ENCODE measurements at places on chromosomes 16 and 17. TPM values are rescaled to one million over a fixed set of nuclear protein-coding genes. Genes with fewer than 3 reads are reported as not detected.

Gene PPM1E
- 0.14 TPM for total RNA-seq

Gene BRIP1
- 11.5 TPM for total RNA-seq

Gene KCNJ16
- 0.05 TPM for total RNA-seq

Gene COL1A1
- 29.5 TPM for total RNA-seq

Gene RNU2-1
- total RNA-seq: not detected

Gene C1QL1
- 0.09 TPM for total RNA-seq

Gene KRTAP9-8
- total RNA-seq: not detected

Gene TMEM98
- total RNA-seq: 4.6 TPM

Gene ABCA6
- total RNA-seq: 5.5 TPM

Gene TAOK2
- 18.5 TPM for total RNA-seq

- H3K27ac ChIP-seq: no peak overlapping the region
- H3K4me3 ChIP-seq: no peak overlapping the region
- DNase-seq: no peak
- no peaks in the 10 kb centered on the region for H3K4me1 ChIP-seq
- no peaks in the 10 kb centered on the region for H3K27me3 ChIP-seq
Measured at GRCh38 chr16:10036956-10037355, 145.3 kb downstream of the GRIN2A start.

- H3K4me3 ChIP-seq: no peak overlapping the region
- no peaks in the 10 kb centered on the region for H3K27me3 ChIP-seq
- no peak for DNase-seq
- H3K27ac ChIP-seq: no peak overlapping the region
Measured at GRCh38 chr17:43864161-43864984, 17.4 kb downstream of the CD300LG start.

DNA sequence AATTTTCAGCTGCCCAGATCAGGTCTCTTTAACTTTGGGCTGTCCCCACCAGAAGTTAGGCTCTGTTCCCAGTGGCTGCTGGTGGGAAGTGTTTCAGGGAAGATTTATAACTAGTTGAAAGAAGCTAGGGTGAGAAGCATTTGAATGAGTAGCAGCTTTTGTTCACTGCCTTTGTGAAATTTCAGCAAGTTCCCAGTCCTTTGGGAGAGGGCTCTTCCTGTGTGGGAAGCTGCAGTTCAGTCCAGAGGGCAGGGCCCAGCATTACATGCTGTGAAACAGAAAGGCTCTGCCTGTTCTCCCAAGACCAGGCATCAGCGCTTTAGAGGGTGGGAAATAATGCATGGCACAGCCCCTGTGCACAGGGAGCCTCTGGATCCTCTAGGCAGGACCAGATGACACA is 17.8 kb downstream of the PROCA1 start:
- no peaks in the 10 kb centered on the region for H3K4me1 ChIP-seq
- no peak overlapping the region for H3K27ac ChIP-seq
- no peaks in the 10 kb centered on the region for H3K27me3 ChIP-seq
- no peak overlapping the region for H3K4me3 ChIP-seq
- no peak for DNase-seq
- H3K36me3 ChIP-seq: peaks cover 83% of the 10 kb centered on the region

DNA sequence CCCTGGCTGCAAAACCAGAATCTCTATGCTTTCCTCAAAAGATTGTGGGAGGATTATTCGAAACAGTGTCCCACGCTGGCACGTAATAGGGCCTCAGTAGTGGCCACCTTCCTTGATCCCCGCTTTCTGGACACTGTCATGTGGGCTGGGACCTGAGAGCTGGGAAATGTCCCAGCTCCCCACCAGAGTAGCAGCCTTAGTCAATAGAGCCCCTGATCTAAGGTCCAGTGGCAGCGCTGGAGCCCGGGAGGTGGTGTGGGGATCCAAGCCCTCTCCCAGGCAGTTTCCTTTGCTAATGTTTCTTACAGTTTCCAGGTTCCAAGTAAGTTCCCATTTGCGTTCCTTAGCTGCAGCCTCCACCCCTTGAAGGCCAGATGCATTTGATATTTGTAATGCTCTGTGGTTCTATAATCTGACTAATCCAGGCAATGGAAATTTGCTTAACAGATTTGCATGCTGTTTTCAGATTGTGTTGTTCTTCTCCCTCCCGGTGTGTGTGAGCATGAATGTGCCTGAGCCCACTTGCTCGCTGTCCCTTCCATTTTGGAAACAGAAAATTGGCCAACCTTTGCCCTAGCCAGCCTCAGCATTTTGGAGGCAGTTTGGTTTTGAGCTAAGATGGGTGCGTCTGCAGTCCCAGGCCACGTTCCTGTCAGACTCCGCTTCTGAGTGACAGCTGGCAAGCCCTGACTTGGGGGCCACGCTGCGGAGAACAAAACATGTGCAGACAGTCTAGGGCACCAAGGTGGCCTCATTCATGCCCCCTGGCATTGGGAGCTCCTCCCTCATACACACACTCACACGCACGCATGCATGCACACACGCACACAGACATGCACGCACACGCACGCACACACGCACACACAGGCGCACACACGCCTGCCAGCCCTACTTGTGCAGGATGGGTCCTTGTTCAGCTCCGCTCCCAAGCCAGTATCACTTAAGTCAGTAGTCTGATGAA is 69.4 kb downstream of the CCDC182 start:
- peaks cover 57% of the 10 kb centered on the region for H3K36me3 ChIP-seq
- H3K4me3 ChIP-seq: no peak overlapping the region
- no peak for DNase-seq
- H3K4me1 ChIP-seq: peaks cover 18% of the 10 kb centered on the region
- H3K27me3 ChIP-seq: no peaks in the 10 kb centered on the region
- peak overlapping the region; percentile 4 for H3K27ac ChIP-seq

GRCh38 chr16:59878479-59878878 is 1144.4 kb upstream of the GOT2 start:
- no peaks in the 10 kb centered on the region for H3K27me3 ChIP-seq
- no peak overlapping the region for H3K27ac ChIP-seq
- no peak for DNase-seq

DNA sequence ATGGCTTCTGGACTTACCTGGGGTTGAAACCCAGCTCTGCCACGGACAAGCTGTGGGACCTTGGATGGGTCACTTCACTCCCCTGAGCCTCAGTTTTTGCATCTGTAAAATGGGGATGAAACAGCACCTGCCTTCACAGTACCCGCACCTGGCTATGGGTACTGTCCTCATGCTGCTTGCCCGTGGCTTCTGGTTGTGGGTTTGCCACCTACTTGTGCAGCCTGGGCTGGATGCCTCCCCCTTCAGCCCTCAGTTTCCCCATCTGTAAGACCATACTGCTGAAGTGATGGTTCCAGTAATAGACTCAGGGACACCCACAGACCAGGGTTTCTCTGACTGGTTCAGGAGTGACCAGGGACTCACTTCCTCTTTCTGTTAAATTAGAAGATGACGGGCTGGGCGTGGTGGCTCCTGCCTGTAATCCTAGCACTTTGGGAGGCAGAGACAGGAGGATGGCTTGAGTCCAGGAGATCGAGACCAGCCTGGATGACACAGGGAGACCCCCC is 9.4 kb downstream of the GLIS2 start:
- H3K27me3 ChIP-seq: peaks cover 13% of the 10 kb centered on the region
- no peak for DNase-seq
- no peak overlapping the region for H3K4me3 ChIP-seq
- no peak overlapping the region for H3K27ac ChIP-seq
- H3K36me3 ChIP-seq: no peaks in the 10 kb centered on the region

GRCh38 chr16:58906981-58907715 is 173.0 kb upstream of the GOT2 start:
- no peaks in the 10 kb centered on the region for H3K27me3 ChIP-seq
- no peaks in the 10 kb centered on the region for H3K4me1 ChIP-seq
- DNase-seq: no peak
- no peak overlapping the region for H3K4me3 ChIP-seq

- no peaks in the 10 kb centered on the region for H3K4me1 ChIP-seq
- no peaks in the 10 kb centered on the region for H3K36me3 ChIP-seq
- DNase-seq: no peak
- H3K4me3 ChIP-seq: no peak overlapping the region
- H3K27me3 ChIP-seq: no peaks in the 10 kb centered on the region
- no peak overlapping the region for H3K27ac ChIP-seq
Measured at GRCh38 chr16:79573884-79574283, 26.7 kb downstream of the MAF start.

DNA sequence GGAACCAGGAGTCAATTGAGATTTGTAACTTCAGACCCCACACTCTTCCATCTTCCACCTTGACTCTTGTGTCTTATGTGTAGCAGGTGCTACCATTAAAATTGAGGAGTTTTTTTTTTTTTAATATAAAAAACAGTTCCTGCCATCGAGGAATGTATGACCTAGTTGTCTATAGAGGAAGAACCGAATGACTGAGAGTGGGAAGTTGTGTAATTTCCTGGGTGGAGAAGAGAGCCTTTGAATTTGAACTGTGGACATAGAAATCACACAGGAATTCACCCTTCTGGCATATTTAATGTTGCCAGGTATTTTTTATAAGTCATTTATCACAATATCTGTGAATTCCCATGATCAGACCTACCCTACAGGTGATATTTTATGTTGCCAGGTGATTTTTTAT is 22.0 kb downstream of the SP2 start:
- peaks cover 46% of the 10 kb centered on the region for H3K36me3 ChIP-seq
- DNase-seq: no peak
- no peaks in the 10 kb centered on the region for H3K27me3 ChIP-seq

DNA sequence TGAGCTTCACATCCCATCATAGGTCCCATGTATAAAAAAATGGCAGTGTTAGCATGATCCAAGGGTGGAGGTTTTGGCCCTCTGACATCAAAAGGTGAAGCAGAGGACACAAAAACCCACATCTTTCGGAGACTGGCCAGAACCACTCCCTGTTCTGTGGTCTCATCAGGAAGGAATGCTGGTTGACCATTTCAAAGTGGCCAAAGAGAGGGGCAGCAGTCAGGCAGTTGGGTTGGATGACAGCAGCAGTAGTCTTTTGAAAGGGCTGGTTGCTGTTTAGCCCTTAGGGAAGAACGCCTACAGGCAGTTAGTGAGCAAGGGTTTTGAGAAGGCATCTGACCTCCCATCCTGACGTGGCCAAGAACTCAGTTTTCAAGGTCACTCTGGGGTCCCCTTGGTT is 40.5 kb downstream of the LCMT1 start:
- H3K36me3 ChIP-seq: peaks cover 8% of the 10 kb centered on the region
- no peaks in the 10 kb centered on the region for H3K27me3 ChIP-seq
- H3K4me3 ChIP-seq: no peak overlapping the region
- H3K27ac ChIP-seq: no peak overlapping the region

- no peak overlapping the region for H3K4me3 ChIP-seq
- H3K27ac ChIP-seq: no peak overlapping the region
- H3K27me3 ChIP-seq: no peaks in the 10 kb centered on the region
- H3K36me3 ChIP-seq: no peaks in the 10 kb centered on the region
- no peaks in the 10 kb centered on the region for H3K4me1 ChIP-seq
Measured at GRCh38 chr16:13421726-13422125, 498.2 kb upstream of the ERCC4 start.

GRCh38 chr16:57999366-57999970 is 1.0 kb downstream of the ZNF319 start:
- peak overlapping the region; percentile 93 for H3K4me3 ChIP-seq
- H3K4me1 ChIP-seq: peaks cover 26% of the 10 kb centered on the region
- peak overlapping the region; percentile 84 for H3K27ac ChIP-seq
- peaks cover 38% of the 10 kb centered on the region for H3K36me3 ChIP-seq

- H3K27ac ChIP-seq: no peak overlapping the region
- no peaks in the 10 kb centered on the region for H3K4me1 ChIP-seq
- DNase-seq: no peak
- H3K36me3 ChIP-seq: no peaks in the 10 kb centered on the region
- no peaks in the 10 kb centered on the region for H3K27me3 ChIP-seq
Measured at GRCh38 chr17:2980211-2980903, 83.0 kb downstream of the OR1D5 start.

DNA sequence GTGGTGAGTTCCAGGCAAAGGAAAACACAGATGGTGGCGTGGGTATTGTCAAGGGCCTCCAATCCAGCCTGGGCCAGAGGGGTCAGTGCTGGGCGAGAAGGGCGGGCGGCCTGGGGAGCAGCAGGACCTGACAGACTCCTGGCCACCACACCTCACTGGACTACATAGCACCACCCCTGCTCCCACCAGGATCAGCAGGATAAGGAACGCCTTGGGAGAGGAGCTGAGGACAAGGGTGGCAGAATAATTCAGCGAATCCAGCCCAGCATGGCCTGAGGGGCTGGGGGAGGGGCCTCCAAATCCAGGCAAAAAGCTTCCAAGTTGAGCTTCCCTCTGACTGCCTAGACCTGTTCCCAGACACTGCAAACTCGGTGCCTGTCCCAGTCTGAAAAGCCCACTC is 6.5 kb downstream of the DLX4 start:
- H3K4me1 ChIP-seq: peaks cover 10% of the 10 kb centered on the region
- H3K4me3 ChIP-seq: no peak overlapping the region
- H3K27me3 ChIP-seq: peaks cover 55% of the 10 kb centered on the region
- H3K36me3 ChIP-seq: no peaks in the 10 kb centered on the region

- H3K27me3 ChIP-seq: no peaks in the 10 kb centered on the region
- no peak for DNase-seq
- H3K27ac ChIP-seq: no peak overlapping the region
- H3K36me3 ChIP-seq: peaks cover 4% of the 10 kb centered on the region
- H3K4me3 ChIP-seq: no peak overlapping the region
Measured at GRCh38 chr16:3131755-3132377, 3.0 kb upstream of the ZNF213 start.

GRCh38 chr16:24273508-24274182 is 17.5 kb downstream of the CACNG3 start:
- H3K27ac ChIP-seq: no peak overlapping the region
- H3K4me3 ChIP-seq: no peak overlapping the region
- DNase-seq: no peak
- no peaks in the 10 kb centered on the region for H3K36me3 ChIP-seq

DNA sequence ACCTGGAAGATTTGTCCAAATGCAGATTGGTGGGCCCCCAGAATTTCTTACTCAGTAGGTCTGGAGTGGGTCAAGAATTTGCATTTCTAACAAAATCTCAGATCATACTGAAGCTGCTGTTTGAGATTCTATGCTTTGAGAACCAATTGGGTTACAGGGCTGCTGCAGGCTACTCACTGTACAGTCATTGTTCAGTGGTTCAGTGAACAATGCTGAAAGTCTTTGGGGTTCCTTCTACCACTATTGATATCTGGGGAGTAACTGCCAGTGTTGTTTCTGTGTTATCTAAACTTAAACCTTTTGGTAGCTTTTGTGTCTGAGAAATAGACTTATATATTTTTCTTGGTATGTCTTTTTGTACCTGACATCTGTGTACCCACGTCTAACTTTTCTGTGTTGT is 187.5 kb downstream of the TANC2 start:
- H3K27me3 ChIP-seq: no peaks in the 10 kb centered on the region
- H3K27ac ChIP-seq: no peak overlapping the region
- no peaks in the 10 kb centered on the region for H3K4me1 ChIP-seq
- H3K4me3 ChIP-seq: no peak overlapping the region

DNA sequence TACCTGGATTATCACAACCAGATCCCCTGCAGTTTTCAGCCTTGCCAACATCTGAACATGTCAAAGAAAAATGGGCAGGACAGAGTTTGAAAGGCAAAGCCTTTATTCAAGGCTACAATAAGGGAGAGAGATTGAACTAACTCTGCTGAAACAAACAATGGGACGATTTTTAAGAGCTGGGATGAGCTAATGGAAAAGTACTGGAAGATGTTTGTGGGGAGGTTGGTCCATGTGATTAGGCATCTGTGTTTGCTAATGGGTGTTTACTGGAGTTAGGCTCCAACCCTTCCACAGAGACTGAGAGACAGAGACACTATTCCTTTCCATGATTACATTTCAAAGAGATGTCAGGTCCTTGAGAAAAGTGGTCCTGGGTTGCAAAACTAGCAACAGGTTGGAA is 35.0 kb upstream of the HSBP1 start:
- H3K27ac ChIP-seq: no peak overlapping the region
- DNase-seq: no peak
- H3K36me3 ChIP-seq: no peaks in the 10 kb centered on the region
- no peaks in the 10 kb centered on the region for H3K4me1 ChIP-seq
- H3K27me3 ChIP-seq: no peaks in the 10 kb centered on the region

GRCh38 chr16:23556881-23557778 is at the start of the genes EARS2 and UBFD1:
Gene EARS2, minus strand, starts transcription at chr16:23557350. Its CDS starts 7 bp downstream, at chr16:23557343.
Gene UBFD1, plus strand, starts transcription at chr16:23557727. Its CDS starts 16 bp downstream, at chr16:23557743.
- peaks cover 26% of the 10 kb centered on the region for H3K36me3 ChIP-seq
- peak within 1 kb of the TSS; percentile 61 for H3K4me3 ChIP-seq
- H3K4me1 ChIP-seq: peaks cover 9% of the 10 kb centered on the region
- DNase-seq: peak; percentile 95
- no peaks in the 10 kb centered on the region for H3K27me3 ChIP-seq
